ENCODE measurements at places on chromosomes 7 and 10.

GRCh38 chr10:125149680-125150047 lies 10.7 kb downstream of the CTBP2 start:
- no peak for DNase-seq

- DNase-seq: no peak
Observed at GRCh38 chr7:17745610-17746009, 194.7 kb downstream of the SNX13 start.

GRCh38 chr10:124150189-124150806 lies 56.9 kb upstream of the CHST15 start:
- DNase-seq: no peak

DNA sequence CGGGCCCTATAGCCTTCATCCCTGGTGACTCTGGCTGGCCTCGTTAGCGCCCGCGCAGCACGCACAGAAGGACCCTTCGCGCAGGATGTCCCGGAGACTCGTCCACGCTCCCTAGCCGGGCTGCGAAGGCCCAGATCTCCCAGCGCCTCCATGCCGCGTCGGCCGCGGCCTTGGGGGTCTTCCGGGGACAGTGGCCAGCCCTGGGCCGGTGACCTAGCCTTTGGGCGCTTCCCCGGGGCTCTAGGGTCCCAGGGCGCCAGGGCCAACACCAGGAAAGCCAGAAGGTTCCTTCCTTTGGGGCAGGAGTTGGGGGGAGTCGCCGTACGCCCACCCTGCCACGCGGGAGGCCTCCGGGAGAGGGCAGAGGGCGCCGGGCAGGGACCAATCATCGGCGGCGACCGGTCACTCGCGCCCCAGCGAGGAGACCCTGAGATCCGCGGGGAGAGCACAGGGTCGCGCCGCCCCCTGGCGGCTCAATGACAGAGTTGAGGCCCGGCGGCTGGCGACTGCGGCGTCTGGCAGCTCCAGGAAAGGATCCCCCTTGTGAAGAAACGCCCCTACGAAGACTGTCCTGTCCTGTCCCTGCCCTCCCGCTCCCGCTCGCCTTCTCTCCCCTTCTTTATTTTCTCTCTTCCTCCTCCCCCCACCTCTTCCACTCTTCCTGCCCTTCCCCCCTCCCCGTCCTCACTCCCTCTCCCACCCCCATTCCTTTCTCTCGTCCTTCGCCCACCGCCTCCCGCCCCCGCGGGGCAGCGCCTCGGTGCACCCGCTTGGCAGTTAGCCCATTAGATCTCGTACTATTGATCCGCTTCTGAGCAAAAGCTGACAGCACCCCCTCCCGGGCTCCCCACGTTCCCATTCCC lies 62.3 kb upstream of the LBX1 start:
- peak; percentile 56 for DNase-seq

GRCh38 chr10:67663449-67664087 lies 32.4 kb downstream of the CTNNA3 start:
- DNase-seq: no peak

DNA sequence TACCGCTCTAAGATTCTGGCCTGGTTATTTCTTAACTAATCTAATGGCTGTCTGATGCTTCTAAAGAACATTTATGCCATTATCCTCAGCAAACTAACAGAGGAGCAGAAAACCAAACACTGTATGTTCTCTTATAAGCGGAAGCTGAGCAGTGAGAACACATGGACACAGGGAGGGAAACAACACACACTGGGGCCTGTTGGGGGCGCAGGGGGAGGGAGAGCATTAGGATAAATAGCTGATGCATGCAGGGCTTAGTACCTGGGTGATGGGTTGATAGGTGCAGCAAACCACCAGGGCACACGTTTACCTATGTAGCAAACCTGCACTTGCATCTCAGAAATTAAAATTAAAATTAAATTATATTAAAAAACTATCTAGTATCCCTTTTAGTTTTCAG lies 853.5 kb downstream of the GATA3 start:
- DNase-seq: no peak

GRCh38 chr10:112447620-112447928 lies 559 bp downstream of the VTI1A start:
- DNase-seq: no peak

DNA sequence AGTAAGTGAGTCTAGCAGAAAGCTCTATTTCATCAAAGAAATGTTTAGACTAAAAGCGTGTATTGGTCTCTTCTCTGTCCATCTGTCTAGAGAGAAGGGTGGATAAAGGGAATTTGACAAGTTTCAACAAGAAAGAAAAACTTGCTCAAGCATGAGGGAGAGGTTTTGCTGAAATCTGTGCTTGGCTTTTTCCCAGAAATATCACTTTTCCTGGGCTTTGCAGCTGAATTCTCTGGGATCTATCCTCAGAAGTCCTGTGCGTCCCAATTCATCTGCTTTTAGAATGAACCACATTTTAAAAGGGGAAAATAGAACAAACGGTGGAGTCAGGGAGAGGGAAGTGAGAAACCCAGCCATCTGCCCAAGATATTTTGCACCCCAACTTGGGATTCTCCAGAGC lies 59.6 kb upstream of the CELF2 start:
- DNase-seq: no peak

DNA sequence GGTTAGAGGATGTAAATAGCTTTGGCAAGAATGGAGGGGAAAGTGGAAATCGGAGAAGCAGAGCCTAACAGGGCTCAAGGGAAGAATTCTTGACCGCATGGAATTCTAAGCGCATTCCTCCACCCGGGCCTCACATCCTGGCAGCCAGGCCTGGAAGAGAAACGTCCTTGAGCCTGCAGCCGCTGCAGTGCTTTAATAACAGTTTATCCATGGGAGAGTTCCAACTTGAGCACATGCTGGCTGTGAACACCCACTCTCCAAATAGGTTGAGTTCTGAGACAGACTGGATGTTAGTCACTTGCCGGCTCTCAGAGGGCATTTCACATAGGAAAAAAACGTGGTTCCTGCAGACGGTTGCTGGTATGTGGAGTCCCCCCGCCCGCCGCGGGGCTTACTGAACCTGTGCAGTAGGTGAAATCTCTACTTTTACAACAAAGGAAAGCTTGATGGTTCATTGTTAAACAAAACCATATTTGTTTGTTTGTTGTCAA lies 61.4 kb upstream of the STEAP1B start:
- DNase-seq: no peak

GRCh38 chr7:92714280-92714679 lies 122.1 kb downstream of the CDK6 start:
- DNase-seq: no peak

GRCh38 chr10:58467931-58468635 lies 44.6 kb upstream of the BICC1 start:
- DNase-seq: no peak
